ENCODE measurements at places on chromosomes 13 and 19.

- no peak for DNase-seq
Measured at GRCh38 chr13:25541434-25542123, 169.8 kb downstream of the ATP8A2 start.

GRCh38 chr19:15448044-15448777 is 1.5 kb downstream of the WIZ start:
- no peak for DNase-seq

DNA sequence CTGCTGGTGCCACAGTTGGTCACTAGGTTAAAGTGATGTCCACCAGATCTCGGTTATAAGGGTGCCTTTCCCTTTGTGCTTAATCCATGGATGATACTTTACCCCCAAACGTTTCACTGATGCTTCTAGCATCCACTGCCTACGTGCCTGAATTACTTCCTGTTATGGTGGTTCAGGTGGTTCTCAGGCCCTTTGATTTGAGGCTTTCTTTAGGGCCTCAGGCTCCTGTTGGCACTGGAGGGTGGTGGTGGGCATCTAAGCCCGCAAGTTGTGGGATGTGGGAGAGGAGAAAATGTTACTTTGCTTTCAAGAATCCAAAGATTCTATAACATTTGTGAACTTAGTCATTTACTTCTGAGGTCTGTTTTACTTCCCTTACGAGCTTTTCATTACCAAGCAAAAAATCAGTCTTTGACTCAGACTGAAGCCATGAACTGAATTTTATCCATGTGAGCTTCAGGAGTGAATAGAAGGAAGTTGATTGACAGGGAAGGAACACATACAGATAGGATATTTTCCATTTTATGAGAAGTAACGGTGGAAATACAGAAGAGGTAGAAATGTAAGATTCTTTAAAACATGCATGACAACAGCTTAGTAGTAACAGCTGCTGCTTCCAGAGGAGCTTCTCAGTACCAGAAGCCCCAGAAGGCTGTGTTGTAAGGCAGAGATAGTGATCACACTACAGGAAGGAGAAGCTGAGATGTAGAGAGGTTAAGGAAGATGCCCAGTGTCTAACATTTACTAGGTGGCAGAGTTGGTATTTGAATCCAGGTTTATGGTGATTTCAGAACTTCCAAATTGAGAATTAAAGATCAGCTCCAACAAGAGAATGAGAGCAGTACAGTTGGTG is 65.0 kb downstream of the ARHGEF7 start:
- no peak for DNase-seq

- DNase-seq = no peak
Measured at GRCh38 chr13:112204346-112205327, 137.7 kb downstream of the SOX1 start.

Data from transverse colon (tissue), 4 donors.